ENCODE measurements at places on chromosomes 12 and 14. TPM values are rescaled to one million over a fixed set of nuclear protein-coding genes. Genes with fewer than 3 reads are reported as not detected.
A peak's percentile ranks its signal among the peaks of the same experiment; 100 is the strongest.

DNA sequence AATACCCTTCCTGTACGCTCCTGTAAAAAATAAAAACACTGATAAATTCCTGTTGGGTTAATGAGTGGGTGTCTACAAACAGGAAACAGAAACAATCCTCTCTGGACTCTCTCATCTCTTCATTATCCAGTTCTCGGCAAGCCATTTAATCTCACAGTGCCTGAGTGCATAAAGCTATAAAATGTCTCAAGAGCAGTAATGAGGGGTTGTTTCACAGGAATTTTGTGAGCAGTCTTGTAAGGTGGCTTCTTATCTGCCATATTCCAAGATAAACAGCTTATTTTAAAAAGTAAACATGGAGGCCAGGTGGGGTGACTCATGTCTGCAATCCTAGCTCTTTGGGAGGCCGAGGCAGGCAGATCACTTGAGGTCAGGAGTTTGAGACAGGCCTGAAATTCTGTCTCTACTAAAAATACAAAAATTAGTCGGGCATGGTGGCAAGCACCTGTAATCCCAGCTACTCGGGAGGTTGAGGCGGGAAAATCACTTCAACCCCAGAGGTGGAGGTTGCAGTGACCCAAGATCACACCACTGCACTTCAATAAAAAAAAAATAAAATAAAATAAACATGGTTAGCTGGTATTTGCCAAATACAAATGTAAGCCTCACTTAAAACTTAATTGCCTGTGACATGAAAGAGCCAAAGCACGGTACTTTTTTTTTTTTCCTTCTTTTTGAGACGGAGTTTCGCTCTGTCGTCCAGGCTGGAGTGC is 54.0 kb downstream of the CLIP1 start:
- no peak overlapping the region for H3K4me3 ChIP-seq
- no peak for DNase-seq
- peaks cover 7% of the 10 kb centered on the region for H3K4me1 ChIP-seq
- no peaks in the 10 kb centered on the region for H3K27me3 ChIP-seq
- peaks cover 11% of the 10 kb centered on the region for H3K36me3 ChIP-seq
- no peak overlapping the region for H3K27ac ChIP-seq

GRCh38 chr12:113793250-113793649 is 172.9 kb downstream of the RBM19 start:
- H3K4me3 ChIP-seq: no peak overlapping the region
- no peak overlapping the region for H3K27ac ChIP-seq
- DNase-seq: no peak
- no peaks in the 10 kb centered on the region for H3K27me3 ChIP-seq

GRCh38 chr12:63348556-63348955 is 197.6 kb upstream of the AVPR1A start:
- H3K36me3 ChIP-seq: no peaks in the 10 kb centered on the region
- no peak overlapping the region for H3K27ac ChIP-seq
- DNase-seq: no peak
- no peaks in the 10 kb centered on the region for H3K27me3 ChIP-seq

DNA sequence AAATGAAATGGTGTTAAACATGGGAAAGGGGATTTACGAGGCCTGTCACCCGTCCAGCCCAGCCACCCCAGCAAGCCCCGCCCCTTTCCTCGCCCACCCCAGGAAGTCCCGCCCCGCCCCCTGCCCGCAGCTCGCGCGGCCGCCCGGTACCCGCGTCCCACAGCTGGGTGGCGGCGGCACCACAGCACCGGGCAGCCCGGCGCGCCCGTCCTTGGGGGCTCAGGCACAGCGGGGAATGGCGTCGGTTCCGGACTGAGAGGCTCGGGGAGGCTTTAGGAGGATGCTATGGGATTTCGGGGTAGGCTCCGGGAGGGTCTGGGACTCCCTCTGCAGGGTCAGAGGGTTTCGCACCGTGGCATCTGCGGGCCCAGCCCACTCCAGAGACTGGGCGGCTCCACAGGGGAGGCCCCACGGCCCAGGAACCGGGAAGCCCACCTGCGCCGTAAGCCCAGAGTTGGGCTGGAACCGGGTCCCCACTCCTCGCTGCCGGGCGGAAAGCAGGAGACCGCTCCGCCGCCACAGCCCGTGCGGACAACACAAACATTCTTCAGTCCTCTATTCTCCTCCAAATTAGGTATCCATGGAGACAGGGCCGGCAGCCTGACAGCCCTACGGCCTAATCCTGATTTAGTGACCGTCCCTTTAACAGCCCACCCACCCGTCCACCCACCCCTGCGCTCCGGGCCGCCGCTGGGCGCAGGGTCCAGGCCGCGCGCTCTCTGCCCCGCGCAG is 1.4 kb downstream of the FIGNL2 start:
- peak overlapping the region; percentile 76 for H3K4me3 ChIP-seq
- peaks cover 30% of the 10 kb centered on the region for H3K4me1 ChIP-seq
- H3K36me3 ChIP-seq: no peaks in the 10 kb centered on the region
- no peak overlapping the region for H3K27ac ChIP-seq

DNA sequence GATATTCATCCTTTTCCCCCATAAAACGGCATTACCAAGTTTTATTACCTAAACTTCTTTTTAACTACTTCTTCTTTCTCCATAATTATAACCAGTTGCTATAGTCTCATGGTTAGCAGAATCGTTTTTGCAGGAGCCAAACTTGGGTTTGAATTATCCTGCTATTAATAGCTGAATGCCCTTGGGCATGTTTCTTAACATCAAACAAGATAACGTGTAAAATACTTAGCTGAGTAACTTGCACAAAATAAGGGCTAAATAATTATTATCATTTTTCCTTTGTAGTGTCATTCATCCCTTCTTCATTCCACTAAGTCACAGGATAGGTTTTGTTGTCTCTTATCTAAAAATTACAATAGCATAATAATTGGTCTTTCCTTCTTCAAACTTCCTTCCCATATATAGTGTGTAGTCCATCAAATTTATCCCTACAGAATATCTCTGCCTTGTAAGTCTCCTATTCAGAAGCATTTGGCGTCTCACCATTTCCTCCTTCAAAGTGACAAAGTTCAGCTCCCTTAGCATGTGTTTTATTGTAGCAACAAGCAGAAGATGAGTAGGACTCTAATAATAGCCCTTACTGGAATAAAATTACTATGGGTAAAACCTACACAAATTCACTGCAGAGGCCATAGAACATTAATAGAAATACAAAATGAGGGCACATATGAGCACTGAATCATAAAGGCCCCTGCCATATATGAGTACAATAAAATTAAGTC is 63.8 kb downstream of the FAR2 start:
- H3K4me3 ChIP-seq: no peak overlapping the region
- H3K36me3 ChIP-seq: no peaks in the 10 kb centered on the region
- H3K27ac ChIP-seq: no peak overlapping the region
- H3K27me3 ChIP-seq: no peaks in the 10 kb centered on the region
- no peaks in the 10 kb centered on the region for H3K4me1 ChIP-seq

- no peak for DNase-seq
- H3K4me1 ChIP-seq: no peaks in the 10 kb centered on the region
- no peaks in the 10 kb centered on the region for H3K27me3 ChIP-seq
- no peaks in the 10 kb centered on the region for H3K36me3 ChIP-seq
- no peak overlapping the region for H3K4me3 ChIP-seq
Observed at GRCh38 chr12:2222691-2223090, 169.9 kb downstream of the CACNA1C start.

DNA sequence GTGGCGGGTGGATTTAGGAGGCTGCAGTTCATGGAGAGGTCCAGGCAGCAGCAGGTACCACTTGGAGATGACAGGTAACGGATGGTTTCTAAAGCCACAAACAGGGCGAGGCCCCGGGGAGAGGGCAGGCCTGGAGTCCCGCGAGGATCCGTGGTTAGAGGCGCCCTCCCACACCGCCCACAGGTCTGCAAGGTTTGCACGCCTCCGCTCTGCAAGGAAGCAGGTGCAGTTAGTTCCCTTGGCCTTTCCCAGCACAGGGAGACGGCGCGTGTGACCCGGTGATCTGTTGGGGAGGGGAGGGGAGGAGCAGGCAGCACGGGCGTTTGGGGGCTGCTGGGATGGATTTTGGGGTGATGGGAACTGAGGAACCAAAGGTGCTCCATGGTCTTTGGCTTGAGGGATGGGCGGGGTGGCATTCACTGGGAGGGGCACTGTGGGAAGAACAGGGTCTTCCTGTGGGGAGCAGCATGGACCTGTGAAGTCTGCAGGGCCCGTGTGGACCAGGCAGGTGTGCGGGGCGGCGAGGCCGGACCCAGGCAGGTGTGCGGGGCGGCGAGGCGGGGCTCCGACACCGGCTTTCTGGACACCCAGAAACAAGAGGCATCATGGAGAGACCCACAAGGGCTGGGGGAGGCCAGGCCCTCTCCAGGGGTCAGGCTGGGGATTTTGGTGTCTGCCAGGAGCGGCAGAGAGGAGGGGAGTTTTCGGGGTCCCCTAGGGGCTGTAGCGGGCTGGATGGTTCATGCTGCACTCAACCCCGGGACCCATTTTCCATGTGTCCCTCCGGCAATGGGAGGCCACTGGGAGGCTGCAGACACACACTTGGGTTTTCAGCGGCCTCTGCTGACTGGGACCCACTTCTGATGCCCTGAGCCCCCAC is 29.1 kb downstream of the NOC4L start:
- H3K27me3 ChIP-seq: peaks cover 5% of the 10 kb centered on the region
- peak overlapping the region; percentile 6 for H3K4me3 ChIP-seq
- no peak overlapping the region for H3K27ac ChIP-seq

GRCh38 chr14:96136371-96137005 is 68.2 kb upstream of the BDKRB2 start:
- H3K4me3 ChIP-seq: no peak overlapping the region
- no peak overlapping the region for H3K27ac ChIP-seq
- no peak for DNase-seq
- H3K4me1 ChIP-seq: no peaks in the 10 kb centered on the region

- H3K4me3 ChIP-seq: peak overlapping the region; percentile 48
- peaks cover 42% of the 10 kb centered on the region for H3K4me1 ChIP-seq
Observed at GRCh38 chr12:685388-685787, 22.1 kb upstream of the NINJ2 start.

- no peaks in the 10 kb centered on the region for H3K27me3 ChIP-seq
- H3K4me3 ChIP-seq: no peak overlapping the region
- H3K36me3 ChIP-seq: no peaks in the 10 kb centered on the region
- H3K27ac ChIP-seq: no peak overlapping the region
- no peak for DNase-seq
Observed at GRCh38 chr12:126385785-126386184, 1320.5 kb downstream of the AACS start.

DNA sequence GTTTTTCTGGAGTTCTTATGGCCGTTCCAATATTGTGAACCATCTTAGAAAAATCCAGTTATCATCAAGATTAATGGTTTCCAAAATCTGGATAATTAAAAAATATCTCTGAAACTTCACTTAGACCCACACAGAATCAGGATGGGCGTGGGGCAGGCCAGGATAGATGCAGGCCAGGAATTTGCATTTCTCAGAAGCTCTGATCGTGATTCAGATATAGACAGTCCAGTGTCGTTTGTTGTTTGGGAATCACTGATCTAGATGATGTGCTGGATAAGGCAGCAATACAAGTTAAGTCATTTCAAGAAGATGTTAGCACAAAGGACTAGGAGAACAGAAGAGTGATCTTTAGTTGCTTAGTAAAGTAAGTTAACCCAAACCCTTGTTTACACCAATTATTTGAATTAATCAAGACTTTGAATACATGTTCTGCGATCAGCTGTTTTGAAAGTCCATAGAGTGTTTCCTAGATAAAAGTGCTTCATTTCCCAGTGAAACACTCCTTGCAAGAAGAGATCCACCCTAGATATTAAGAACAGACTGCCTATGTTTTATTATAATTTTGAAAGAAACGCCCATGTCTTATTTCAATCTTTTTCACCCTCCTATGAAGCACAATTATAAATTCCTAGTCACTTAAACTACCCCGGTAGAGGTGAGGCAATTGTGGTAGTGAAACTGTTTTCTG is 90.9 kb downstream of the NEDD1 start:
- no peak for DNase-seq
- H3K27me3 ChIP-seq: peaks cover 17% of the 10 kb centered on the region
- no peak overlapping the region for H3K27ac ChIP-seq
- H3K36me3 ChIP-seq: no peaks in the 10 kb centered on the region
- no peak overlapping the region for H3K4me3 ChIP-seq

GRCh38 chr14:54123841-54124240 is 167.2 kb upstream of the BMP4 start:
- DNase-seq: no peak
- no peaks in the 10 kb centered on the region for H3K36me3 ChIP-seq

CEP83 gene
- 17.4 TPM for total RNA-seq

NAV3 gene
- not detected for total RNA-seq

ADAM21 gene
- total RNA-seq: not detected

PRB2 gene
- total RNA-seq: not detected

GALNT8 gene
- total RNA-seq: not detected

All from naive thymus-derived CD8-positive, alpha-beta T cell (primary cell).